ENCODE measurements at places on chromosomes 12 and 14.

GRCh38 chr12:1799051-1799881 lies 21.1 kb upstream of the LRTM2 start:
- DNase-seq: no peak

GRCh38 chr12:84038242-84038641 lies 874.4 kb downstream of the SLC6A15 start:
- DNase-seq: no peak

- DNase-seq: no peak
Measured at GRCh38 chr12:44077294-44077693, 241.4 kb downstream of the TMEM117 start.

DNA sequence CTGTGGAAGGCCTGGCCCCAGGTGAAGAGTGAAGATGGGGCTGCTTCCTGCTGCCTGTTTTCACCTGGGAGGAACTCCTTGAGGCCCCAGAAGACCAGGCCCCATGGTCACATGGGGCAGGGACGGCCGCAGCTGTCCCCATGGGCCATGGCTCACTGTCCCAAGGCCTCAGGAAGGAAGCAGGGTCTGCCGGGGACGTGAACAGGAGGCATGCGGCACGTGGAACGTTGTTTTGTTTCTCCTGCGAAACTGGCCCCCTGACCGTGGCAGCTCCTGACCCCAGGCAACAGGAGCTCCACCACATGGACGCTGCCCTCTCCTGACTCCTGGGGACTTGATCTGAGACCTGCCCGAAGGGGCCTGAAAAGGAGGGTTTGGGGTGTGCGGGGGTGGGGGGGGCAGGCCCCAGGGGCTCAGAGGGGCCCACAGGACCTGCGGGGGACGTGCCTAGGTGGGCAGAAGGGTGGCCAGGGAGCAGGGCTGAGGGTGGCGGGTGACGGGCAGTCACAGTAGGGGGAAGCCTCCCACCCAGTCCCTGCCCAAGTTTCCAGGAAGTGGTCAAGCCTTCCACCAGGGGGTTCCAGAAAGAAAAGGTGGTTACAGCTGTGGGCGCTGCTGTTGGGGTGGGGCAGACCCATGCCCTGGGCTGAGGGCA lies 41.4 kb downstream of the LRCOL1 start:
- DNase-seq: no peak

GRCh38 chr14:69683971-69684370 lies 72.6 kb downstream of the SUSD6 start:
- no peak for DNase-seq

- peak; percentile 96 for DNase-seq
Measured at GRCh38 chr14:93752980-93753561, 35.2 kb downstream of the PRIMA1 start.

- peak; percentile 3 for DNase-seq
Measured at GRCh38 chr12:13347241-13348043, 150.9 kb downstream of the EMP1 start.
